ENCODE measurements at places on chromosomes 2 and 18.

DNA sequence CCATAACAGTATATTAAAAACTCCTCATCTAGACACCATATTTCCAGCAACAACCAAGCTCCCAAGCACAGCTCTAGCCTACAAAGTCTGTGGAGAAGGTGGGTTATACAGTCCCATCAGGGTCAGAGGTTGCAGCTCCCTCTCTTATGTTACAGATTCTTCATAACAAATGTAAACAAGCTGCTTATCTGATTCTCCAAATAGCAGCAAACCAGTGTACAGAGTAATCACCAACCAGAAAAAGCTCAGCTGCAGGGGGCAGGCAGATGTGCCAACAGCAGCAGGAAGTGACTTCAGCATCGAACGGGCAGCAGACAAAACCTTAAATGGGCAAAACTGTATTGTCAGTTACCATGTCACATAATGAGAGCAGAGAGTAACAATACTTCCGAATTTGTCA lies 52.9 kb upstream of the NABP1 start:
- no peak for DNase-seq

DNA sequence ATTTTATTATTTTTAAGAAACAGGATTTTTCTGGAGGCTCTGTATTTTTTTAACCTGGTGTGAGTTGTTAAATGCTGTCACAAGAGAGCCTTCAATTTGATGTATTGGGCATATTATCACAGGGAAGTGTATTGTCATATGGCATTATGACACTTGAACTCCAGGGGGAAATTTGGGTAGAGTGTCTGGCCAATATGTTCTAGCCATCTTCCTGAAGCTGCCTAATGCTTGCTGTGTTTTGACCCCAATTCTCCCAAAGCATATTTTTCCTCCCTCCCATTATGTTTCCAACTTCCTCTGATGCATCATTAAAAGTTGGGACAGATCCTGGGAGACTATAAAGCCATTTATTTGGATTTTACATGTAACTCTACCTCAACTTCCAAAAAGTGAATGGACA lies 214.1 kb upstream of the SESTD1 start:
- DNase-seq: no peak

GRCh38 chr2:113164215-113164929 lies 9.4 kb upstream of the PSD4 start:
- no peak for DNase-seq

DNA sequence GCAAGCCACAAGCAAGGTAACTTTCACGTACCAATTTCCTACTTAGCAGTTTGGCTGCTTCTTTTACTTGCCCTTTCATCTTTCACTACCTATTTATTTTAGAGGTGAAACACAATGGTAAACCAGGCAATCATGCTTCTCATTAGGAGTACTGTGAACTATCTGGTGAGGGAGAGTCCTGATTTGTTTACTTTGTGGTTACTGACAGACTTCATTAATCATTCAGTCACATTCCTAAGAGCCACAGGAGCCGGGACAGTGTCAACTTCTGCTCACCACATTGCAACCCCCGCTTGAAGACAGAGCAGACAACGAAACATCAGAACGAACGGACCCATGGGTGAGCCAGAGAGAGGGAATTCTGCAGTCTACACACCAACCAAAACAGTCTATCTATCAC lies 28.8 kb downstream of the TUBB6 start:
- DNase-seq: no peak

DNA sequence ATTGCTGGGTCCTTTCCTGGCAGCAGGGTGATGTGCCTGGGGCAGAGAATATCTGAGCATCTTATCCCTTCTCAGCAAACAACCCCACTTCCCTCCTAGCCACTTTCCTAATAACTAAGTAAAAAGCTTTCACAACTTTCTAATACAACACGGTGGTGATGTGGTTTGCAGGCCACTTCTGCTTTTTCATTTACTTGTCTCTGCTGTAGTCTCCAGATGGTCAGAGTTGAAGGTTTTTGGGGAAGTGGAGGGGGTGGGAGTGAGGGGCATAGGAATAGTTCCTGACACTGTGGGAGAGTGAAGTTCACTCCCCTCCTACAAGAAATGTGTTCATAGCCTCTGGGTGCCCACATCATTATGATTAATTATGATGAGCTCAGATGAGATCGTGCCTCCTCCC lies 11.6 kb downstream of the OXER1 start:
- no peak for DNase-seq

DNA sequence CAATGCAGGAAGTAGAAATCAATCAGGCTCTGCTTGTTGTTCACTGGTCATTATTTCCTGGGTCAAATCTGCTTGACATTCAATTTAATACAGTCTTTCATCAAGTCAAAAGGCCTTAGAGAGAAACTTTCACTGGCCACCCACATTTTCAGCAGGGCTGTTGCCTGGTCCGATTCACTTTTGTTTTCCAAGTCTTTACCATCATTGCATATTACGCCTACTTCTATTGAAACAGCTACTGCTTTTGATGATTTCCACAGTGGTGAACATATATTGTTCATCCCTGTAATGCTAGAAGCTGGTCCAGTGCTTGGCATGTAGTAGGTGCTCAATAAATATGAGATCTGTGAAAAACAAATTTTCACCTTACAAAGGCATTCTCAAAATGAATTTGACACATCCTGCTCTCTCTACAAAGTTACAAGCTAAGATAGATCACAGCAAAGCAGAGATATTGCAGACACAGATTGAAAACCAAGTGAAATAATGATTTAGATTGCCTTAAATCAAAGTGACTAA lies 600.1 kb downstream of the ARHGAP15 start:
- DNase-seq: no peak

GRCh38 chr2:32591669-32592463 lies 36.0 kb upstream of the TTC27 start:
- no peak for DNase-seq

DNA sequence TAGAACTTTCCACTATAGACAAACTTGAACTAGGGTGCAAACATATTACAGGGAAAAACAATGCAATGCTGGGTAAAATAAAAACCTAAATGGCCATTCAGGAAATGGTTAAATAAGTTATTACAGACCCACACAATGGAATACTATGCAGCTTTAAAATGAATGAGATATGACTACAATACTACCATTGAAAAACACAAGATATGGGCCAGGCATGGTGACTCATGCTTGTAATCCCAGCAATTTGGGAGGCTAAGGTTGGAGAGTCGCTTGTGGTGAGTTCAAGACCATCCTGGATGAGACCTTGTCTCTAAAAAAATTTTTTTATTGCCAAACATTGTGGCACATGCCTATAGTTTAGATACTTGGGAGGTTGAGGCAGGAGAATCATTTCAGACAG lies 6.8 kb downstream of the PECR start:
- DNase-seq: no peak

- no peak for DNase-seq
Measured at GRCh38 chr2:62238236-62238635, 42.3 kb downstream of the B3GNT2 start.

GRCh38 chr2:174826051-174826450 lies 61.8 kb upstream of the CHRNA1 start:
- no peak for DNase-seq

DNA sequence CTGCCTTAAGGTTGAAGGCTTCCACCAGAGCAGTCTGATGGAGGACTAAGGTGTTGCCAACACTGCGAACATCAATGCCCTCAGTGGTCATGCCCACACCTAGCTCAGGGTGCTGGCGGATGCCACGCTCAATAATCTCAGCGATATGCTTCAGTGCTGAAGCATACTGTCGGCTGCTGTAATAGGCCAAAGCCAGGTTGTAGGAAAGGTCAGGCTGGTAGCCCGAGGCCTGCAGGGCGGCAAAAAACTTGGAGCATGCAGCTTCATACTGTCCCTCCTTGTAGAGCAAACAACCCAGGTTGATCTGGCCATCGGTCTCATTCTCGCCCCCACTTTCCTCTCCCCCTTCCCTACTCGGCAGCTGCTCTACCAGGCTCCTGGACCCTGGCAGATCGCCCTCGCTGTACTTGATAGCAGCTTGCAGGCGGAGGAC lies 159.4 kb downstream of the AGPS start:
- peak; percentile 81 for DNase-seq

GRCh38 chr2:118584062-118584749 lies 263.2 kb downstream of the EN1 start:
- no peak for DNase-seq

DNA sequence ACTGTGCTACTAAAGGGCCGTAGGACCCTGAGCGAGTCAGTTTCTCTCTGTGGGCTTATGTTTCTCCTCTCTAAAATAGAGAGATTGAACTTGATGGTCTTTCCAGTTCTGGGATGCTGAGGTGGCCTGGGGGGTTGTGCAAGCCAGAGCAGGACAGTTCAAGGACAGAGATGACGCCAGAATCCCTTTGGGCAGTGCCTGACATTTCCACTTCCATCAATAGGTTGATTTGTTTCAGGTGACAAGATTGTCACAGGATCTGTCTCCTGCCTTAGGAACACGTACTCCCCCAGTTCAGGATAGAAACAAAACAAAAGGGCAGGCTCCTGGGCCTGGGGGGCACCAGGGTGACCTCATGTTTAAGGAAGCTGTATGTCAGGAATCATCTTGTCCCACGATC lies 82.0 kb downstream of the XDH start:
- DNase-seq: no peak

DNA sequence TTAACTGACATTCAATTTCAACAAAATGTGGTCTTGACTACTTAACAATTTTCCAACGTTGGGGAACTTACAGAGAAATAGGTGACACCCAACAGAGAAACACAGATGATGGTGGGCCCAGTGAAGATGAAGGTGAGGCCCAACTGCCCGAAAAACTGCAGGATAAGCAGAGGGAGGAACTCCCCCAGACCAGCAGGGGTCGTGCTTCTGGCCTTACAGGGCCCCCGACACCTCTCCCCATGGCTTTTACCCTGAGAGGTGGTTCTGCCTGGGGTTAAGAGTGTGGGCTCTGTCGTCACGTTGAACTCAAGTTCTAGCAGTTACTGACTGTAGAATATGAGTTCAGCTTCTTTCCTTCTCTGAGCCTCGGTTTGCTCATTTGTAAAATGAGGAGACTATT lies 119.5 kb upstream of the SMIM21 start:
- DNase-seq: no peak

DNA sequence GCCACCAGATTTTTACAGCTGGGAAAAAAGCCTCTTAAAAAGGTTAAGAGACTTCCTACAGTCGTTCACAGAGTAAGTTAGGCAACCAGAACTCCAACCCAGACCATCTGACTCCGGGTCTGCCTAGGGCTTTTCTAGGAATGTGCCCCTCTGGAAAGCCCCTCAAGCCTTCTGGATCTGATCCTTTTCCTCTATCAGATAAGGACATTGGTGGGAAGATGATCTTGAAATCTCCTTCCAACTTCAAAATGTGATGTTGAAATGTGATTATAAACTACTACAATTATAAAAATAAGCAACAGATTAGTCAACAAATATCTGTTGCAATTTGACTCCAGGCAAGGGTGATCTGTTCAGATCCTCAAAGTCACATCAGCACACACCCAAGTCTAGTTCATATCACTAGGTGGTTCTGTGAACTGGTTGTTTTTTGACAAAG lies 270.4 kb downstream of the ARHGAP15 start:
- DNase-seq: no peak

Measured in breast epithelium (tissue), 4 donors.